CD4-positive, alpha-beta T cell treated with Interleukin-6 at 100 ng/mL for 8 hours (primary cell): ENCODE measurements at places on chromosomes 5 and 9.

GRCh38 chr9:121395558-121395957 lies 25.5 kb upstream of the STOM start:
- no peak for DNase-seq

GRCh38 chr5:135434591-135435466 lies 12.3 kb downstream of the DCANP1 start:
- no peak for DNase-seq

DNA sequence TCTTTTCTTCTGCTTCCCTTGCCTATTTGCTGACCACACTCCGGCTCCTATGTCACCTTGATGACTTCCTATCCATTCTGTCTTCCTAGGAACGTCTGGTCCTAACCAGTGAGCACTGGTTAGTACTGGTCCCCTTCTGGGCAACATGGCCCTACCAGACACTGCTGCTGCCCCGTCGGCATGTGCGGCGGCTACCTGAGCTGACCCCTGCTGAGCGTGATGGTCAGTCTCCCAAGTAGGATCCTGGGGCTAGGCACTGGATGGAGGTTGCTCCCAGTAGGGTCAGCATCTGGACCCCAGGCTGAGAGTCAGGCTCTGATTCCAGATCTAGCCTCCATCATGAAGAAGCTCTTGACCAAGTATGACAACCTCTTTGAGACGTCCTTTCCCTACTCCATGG lies 2.2 kb downstream of the GALT start:
- DNase-seq, result no peak

- DNase-seq, result no peak
Measured at GRCh38 chr5:132221781-132222648, 5.6 kb downstream of the P4HA2 start.

GRCh38 chr5:148378670-148379069 lies 5.1 kb upstream of the FBXO38 start:
- DNase-seq, result no peak

DNA sequence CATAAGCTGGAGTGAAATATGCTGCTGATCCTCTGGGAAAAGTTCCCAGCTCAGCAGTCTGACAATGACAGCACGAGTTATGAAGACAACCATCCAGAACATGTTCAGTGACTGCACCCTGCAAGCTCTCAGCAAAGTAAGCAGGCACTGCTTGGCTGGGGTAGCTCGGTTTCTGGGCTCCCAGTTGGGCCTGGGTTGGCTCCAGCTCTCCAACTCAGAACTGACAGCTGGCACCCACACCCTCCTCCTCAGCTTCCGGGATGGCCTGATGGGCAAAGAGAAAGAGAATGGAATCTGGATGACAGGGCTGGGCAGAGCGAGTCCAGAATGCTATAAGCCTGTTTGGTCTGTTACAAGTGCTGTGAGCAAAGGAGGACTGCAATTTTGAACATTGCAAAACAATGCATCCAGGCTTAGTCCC lies 185.0 kb downstream of the CSNK1G3 start:
- DNase-seq, result no peak

DNA sequence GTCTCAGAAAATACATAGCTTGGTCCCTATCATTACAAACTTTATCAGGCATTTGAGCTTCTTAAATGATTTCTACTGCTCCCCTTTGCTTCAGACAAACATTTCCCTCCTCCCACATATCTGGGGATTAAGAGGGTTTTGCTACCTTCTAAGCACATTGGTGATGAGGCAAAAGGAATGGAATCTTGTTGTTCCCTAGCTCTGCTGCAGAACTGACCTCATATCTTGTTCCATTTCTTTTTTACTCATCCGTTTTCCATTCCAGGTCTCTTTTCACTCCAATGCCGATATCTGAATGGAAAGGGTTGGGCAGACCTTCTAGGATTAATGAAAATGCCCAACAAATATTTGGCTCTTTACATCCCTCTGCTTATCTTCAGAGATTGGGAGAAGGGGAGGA lies 444.6 kb downstream of the ZNF608 start:
- no peak for DNase-seq

DNA sequence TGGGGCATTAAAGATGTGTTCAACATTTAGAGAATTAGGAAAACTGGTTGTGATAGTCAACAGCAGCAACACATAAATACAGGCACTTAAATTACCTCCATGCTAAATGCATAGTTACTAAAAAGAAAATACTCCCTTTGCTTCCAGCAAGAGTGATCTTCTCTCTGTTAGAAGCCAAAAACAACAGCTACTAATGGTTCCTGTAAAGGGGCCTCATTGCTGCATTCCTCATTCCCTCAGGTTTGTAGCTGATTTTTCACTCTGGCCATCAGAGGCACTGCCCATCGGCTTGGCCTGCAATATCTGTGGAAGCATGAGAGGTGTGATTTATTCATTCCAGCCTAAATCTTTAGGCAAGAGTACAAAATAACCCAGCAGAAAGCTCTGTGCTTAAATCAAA lies 466.0 kb upstream of the ADAMTS16 start:
- DNase-seq, result no peak

- no peak for DNase-seq
Measured at GRCh38 chr9:132892400-132892799, 13.7 kb downstream of the SPACA9 start.

GRCh38 chr5:14269395-14269794 lies 126.3 kb downstream of the TRIO start:
- DNase-seq, result no peak

DNA sequence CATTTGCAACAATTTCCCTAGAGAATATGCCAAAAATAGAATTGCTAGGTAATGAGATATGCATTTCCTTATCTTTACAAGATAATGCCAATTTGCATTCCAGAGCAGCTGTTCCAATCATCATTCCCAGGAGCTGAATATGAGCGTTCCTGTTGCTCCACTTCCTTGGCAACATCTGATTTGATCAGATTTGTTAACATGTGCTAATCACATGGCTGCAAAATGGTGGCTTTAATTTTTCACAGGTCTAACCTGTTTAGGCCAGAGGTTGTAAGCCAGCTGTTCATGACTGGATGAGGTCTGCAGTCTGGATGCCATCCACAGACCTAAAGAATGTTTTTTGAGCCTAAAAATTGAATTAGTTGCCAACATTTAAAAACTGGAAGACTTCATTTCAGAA lies 220.7 kb upstream of the IL12B start:
- no peak for DNase-seq

- DNase-seq, result no peak
Measured at GRCh38 chr9:137619240-137620047, 639 bp downstream of the EHMT1 start.

- no peak for DNase-seq
Measured at GRCh38 chr5:14773588-14773987, 98.0 kb downstream of the ANKH start.

- DNase-seq, result no peak
Measured at GRCh38 chr5:122291000-122291901, 20.8 kb upstream of the SNCAIP start.

DNA sequence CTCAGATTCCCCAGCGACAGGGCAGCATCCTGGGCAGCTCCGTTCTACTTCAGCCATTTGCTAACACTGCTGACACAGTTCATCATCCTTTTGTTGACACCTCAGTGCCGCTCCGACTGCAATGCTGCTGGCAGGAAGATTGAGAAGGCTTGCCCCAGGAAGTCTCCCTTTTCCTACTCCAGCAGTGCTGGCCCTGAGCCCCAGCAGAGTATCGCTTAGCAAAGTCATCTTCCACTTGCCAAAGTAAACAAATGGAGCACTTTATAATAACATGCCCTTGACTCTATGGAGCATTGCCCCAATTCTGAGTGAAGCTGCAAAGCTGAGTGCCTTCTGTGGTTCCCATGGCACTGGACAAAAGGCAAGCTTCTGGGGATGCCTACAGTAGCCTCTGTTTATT lies 32.2 kb downstream of the PRLR start:
- DNase-seq, result no peak

DNA sequence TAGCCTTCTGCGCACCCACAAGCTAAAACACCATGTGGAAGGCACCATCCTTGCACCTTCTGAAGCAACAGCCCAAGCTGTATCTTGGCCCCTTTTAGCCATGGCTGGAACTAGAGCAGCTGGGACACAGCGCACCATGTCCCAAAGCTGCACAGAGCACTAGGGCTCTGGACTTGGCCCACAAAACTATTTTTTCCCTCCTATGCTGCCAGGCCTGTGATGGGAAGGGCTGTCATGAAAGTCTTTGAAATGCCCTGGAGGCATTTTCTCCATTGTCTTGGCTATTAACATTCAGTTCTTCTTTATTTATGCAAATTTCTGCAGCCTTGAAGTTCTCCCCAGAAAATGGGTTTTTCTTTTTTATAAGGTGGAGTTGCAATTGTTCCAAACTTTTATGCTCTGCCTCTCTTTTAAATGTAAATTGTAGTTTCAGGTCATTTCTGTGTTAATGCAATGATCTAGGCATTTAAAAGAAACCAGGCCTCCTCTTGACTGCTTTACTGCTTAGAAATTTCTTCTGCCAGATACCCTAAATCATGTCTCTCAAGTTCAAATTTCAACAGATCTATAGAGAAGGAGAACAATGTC lies 996.3 kb downstream of the TAF11L14 start:
- no peak for DNase-seq

GRCh38 chr9:136925414-136926153 lies 19.0 kb downstream of the FBXW5 start:
- DNase-seq, result no peak

DNA sequence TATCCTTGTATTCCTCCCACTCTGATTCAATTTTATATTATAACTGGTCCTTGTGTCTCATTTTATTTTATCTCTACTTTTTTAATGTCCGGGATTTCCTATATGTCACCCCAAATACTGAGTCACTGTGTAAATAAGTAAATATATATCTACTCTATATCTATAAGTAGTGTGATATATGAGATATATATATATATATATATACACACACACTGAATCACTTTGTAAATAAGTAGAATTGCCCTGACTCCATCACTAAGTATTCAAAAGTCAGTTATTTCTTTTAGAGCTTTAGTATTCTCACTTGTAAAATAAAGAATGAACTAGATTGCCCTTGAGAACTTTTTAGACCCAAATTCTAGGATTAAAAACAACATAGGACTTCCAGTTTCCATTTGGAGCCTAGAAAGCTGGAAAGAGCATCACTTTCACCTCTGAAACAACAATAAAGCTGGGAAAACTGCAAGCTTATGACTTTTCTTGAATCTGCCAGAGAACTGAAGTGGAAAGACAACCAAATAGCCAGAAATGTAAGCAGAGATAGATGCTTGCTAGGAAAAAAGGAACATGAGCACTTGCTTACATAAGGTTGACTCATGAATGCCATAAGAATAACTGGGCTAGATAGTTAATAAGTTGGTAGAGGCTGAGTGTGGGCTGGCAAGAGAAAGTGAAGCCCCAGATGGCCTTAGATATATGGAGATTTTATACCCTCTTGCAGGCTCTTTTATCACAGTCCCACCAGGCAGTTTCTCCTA lies 171.1 kb upstream of the TLX3 start:
- no peak for DNase-seq

DNA sequence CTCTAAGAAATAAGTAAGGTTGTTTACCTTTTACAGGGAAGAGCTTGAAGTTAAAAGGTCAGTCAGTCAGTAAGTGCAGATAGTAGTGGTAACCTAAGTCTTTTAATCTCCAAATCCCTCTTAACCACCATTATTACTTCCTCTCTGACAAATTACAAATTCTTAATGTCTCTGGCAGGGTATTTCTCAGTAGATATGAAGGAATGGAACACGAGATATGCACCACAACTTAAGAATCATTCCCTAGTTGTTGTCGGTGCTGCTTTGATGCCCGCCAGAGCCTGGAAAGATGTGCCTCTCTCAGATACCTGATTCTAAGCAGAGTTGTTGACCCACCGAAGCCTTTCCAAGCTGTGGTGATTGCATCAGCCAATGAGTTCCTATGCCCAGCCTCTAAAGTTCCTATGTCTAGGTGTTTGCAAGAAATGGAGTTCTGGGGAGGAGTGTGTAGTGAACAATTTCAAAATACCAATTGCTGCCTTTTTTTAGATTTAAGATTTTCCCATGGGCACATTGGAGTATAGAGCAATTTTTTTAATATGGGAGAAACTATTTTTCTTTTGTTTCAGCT lies 78.5 kb downstream of the CD180 start:
- DNase-seq, result no peak

DNA sequence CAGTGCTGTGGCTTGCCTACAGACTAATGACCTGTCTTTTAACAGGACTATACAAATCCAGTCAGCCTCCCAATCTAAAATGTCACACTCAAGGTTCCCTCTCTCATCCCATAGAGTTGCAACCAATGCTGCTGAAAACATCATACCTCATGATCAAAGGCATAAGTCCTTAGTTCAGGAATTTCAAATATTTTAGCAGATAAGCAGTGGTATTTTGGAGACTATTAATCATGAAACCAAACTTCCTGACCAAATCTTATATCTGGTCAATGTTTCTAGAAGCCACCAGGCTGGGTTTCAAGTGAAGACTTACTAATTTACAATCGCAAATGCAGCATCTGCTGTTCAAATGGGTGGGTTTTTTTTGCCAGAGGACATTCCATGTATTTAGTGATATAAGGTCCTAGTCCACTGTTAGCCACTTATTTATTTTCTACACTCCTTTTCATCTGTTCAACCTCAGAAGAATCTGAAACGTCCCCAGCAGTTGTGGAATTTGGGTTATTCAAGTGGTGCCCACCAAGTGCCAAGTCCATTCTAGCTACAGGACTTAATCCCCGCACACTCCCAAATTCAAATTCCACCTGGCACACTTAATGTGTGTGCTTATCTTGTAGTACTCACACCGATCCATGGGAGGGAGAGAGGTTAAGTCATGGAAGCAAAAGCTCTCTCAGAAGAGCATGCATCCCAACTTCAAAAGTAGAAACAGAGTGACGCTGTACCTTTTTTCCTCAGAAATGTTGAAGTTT lies 5.8 kb downstream of the TAS2R1 start:
- no peak for DNase-seq

- DNase-seq, result no peak
Measured at GRCh38 chr5:171776213-171776612, 9.4 kb upstream of the SMIM23 start.

GRCh38 chr9:134138292-134138691 lies 2.4 kb downstream of the WDR5 start:
- no peak for DNase-seq

DNA sequence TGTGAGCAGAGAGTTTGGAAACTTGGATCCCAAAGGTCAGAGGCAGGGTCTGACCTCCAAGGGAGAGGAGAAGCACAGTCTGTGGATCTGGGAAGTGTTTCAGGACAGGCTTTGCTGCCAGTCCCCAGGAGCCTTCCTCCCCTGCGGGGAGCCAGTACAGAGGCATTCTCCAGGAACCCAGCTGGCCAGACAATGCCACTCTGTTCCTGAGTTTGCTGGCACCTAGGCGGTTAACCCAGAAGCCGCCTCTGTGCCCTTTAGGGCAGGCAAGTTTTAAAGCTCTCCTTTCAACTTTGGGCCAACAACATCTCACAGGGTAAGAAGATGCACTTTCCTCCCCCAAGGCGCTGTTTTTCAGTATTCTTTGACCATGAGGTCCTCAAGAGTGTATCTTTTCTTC lies 37.0 kb upstream of the FGF1 start:
- DNase-seq, result no peak

DNA sequence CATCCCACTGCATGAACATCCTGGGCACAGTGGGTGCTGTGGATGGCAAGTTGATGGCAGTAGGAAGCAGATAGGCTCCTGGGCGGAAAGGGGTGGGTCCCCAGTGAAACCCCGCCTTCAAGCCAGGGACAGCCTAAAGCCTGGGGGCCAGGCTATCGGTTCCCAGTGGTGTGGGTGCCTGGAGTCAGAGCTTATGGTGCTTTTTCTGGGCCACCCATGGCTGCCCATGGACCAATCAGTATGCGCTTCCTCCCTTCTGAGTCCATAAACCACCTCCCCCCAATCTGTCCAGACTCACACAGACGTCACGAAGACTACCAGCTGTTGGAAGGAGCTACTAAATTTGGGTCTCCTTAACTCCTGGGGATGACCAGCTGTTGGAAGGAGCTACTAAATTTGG lies 17.5 kb upstream of the ECPAS start:
- no peak for DNase-seq
